HS-5 (cell line): ENCODE measurements at places on chromosomes 6 and 20.

DNA sequence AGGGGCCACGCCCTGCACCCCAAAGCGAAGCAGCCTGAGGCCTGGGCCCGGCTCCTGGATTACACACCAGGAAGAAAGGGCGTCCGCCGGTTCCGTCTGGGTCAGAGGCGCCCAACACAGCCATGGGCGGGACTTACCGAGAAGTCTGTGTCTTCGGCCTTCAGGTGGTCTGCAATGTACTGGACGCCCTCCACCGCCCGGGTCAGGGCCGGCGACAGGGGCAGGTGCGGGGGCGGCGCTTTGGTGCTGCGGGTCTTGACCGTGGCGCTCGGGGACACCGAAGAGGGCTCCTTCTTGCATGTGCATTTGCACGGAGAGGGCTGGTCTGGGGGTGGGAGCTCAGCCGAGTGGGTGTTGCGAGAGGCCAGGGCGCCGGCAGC lies 11.6 kb downstream of the CHRNA4 start:
- DNase-seq = no peak

DNA sequence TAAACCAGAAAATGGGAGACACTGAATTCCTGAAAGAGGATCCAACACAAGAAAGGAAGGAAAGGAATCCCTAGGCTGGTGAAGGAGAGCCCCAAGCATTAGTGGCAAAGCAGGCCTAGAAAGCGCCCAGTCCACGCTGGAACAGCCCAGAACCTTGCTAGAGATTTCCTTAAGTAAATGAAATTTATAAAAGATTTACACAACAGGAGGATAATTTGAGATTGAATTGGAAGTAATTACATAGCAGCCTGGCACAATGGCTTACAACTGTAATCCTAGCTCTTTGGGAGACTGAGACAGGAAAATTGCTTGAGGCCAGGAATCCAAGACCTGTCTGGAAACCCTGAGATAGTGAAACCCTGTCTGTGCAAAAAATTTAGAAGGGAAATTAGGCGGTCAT lies 26.8 kb upstream of the C20orf144 start:
- DNase-seq = no peak

- DNase-seq = no peak
Observed at GRCh38 chr6:131399433-131399832, 173.6 kb upstream of the ARG1 start.

GRCh38 chr6:141884850-141885249 lies 247.9 kb upstream of the GJE1 start:
- no peak for DNase-seq

GRCh38 chr6:139416146-139416545 lies 41.7 kb upstream of the CITED2 start:
- no peak for DNase-seq

DNA sequence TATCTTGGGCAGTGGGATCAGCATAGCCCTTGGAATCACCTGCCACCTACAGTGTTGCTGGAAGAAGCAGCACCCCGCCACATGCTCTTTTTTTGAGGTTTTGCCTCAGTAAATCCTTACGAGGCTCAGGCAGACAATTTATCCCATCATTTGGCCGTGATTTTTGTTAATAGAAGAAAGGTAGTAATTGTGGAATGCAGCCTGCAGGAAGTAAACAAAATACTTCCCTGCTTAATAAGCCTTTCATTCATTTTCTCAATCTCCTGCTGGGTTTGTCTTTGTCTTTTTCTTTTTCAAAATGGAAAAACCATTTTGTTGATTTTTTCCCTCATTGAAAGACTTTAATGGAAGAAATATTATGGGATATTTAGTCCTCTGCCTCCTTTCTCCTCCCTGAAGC lies 93.7 kb upstream of the CD83 start:
- DNase-seq = no peak

- DNase-seq = no peak
Observed at GRCh38 chr6:159321267-159321666, 152.1 kb downstream of the FNDC1 start.

GRCh38 chr6:41426888-41427641 lies 91.7 kb downstream of the NCR2 start:
- no peak for DNase-seq

GRCh38 chr20:53001498-53002301 lies 29.5 kb downstream of the TSHZ2 start:
- no peak for DNase-seq

GRCh38 chr20:39603219-39603618 lies 641.1 kb downstream of the DHX35 start:
- DNase-seq = no peak

GRCh38 chr20:33787253-33787891 lies 23.8 kb upstream of the CHMP4B start:
- no peak for DNase-seq

DNA sequence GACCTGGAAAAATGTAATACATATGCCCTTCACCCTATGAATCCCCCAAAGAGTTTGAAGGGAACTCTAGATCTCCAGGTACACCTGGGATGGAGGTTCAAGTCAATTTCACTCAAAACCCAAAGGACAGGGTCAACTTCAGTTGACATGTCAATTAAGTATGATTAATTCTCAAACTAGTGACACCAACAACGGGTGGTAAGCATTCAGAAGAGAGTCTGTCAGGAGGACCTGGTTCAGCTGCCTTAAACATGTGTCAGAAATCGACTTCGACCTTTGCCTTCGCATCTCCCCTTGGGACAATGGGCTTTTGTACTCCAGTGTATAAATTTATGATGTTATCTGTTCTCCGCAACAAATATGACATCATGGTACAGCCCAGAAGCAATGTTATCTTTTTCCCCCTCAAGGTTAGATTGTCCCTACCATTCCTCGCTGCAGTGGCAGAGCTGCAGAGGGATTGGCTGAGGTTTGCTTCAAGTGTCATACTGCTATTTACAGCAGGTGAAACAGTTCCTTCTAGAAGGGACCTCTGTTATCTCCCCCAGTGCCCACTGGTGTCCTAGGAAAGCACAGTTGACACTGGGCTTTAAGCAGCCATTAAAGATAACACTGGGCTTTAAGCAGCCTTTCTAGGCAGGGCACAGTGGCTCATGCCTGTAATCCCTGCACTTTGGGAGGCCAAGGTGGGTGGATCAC lies 94.7 kb upstream of the SNX9 start:
- no peak for DNase-seq

DNA sequence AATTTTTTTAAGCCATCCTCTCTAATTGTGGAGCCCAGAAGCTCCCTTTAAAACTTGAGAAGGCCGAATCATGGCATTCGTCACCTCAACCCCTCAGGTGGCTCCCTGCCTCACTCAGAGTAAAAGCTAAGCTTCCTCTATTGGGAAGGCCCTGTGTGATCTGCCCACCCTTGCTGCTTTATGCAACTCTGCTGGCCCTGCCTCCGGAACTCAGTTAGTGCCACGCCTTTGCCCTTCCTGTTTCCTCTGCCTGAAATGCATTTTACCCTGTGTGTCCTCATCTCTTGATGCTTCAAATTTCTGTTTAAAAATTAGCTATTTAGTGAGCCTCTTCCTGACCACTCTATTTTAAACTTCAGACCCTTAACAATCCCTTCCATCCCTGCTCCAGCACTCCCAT lies 5.7 kb downstream of the PACRG start:
- no peak for DNase-seq

DNA sequence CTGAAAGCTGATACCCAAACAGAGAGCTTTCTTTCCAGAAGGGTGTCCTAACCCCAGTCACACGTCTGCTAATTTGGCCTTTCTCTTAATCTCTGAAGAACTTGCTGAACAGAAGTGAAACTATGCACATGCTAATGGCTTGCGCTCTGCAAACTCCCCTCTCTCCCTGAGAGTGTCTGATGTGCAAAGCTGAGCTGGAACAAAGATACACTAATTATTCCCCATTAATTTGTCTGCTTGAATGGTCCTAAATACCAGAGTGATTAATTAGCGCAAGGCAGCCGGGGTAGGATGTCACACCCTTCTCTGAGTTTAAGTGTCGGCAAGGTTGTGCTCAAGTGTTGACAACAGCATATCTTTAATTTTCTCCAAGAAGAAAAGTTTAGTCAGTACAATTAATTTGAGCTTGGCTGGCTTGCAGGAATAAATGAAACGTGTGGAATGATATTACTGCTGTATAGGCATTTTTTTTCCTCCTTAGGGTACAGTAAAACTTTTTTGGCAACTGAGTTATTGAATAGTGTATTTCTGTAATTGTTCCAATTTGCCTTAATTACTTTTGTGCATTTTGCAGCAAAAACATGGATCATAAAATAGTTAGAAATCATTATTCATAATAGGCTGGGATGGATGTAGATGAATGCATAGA lies 715.9 kb upstream of the POU3F2 start:
- no peak for DNase-seq

GRCh38 chr6:36962874-36963273 lies 8.3 kb downstream of the PI16 start:
- DNase-seq = no peak

GRCh38 chr6:129923530-129924250 lies 62.6 kb upstream of the TMEM244 start:
- peak; percentile 4 for DNase-seq

- DNase-seq = no peak
Observed at GRCh38 chr6:147660334-147661311, 152.1 kb downstream of the SAMD5 start.
